ENCODE measurements at places on chromosomes 11 and 22.

- DNase-seq: peak; percentile 23
Observed at GRCh38 chr11:2737866-2738265, 38.1 kb upstream of the KCNQ1OT1 start.

DNA sequence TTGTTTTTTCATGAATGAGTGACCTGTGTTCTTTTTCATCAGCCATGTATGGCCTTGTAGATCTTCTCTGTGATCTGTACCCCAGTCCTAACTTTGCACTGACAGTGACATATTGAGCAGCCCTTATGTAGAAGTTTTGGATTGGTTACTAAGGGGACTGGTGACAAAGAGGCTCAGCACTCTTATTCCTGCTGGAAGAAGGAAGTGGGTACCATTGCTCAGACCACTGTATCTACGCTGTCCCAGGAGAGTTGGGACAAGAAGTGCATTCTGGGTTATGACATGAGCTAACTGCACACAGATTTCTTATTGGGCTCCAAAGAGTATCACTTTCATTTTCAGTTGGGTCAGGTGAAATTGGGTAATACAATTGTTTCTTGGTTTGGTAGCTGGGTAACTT, 107.8 kb upstream of the RASSF10 start:
- peak; percentile 24 for DNase-seq

DNA sequence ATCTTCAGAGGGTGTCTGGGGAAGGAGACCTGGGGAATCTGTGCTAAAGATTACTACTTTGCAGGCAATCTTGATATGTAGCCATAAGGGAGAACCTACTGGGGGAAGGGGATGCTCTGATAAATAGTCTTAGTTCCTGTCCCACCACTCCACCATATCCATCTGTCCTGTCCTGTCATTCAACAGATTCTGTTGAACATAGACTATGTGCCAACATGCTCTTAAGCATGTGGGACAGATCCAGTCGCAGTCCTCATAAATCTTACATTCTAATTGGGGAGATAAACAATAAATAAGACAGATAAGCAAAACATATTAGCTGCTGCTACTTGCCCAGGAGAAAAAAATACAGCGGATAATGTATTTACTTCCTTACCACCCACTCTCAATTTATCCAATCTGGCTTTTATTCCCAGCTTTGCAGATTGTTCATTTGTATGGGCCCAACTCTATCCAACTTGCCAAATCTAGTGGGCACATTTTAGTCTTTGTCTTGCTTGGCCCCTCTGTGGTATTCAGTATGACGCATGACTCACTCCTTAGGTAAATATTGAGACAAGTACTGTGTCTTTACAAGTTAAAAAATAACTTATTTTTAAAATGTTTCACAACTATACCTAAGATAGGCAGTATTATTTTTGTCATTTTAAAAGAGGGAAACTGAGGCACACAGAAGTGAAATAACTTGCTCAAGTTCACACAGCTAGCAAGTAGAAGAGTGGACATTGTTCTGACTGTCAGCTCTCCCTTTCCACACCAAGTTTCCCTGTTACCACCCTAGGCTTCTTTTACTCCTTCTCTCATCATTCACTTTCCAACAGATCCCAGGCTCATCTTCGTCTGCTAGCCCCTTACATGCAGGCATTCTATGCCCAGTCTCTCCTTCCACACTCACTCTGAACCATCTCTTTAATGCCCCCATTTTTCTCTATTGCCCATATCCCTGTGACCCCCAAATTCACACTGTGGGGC, 133.6 kb upstream of the SESN3 start:
- peak; percentile 54 for DNase-seq

DNA sequence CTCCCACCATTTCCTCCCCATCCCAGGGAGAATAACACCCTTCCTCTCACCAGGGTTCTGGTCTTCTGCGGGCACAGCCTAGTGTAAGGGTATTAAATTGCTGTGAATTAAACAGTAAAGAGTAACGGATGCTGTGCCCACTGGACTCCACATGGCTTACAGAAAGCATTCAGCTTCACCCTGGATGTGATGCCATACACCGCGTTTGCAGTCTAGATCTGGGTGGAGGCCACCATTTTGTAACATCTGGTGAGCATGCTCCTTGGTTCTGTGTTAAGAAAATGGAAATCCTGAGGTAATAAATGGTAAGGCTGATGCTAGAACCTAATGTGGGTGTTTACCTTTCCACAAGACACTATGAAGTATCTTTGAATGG, 331.8 kb upstream of the B3GAT1 start:
- DNase-seq: no peak

- no peak for DNase-seq
Observed at GRCh38 chr11:6614446-6614845, 2.4 kb upstream of the TAF10 start.

GRCh38 chr22:46612341-46612903, 7.8 kb upstream of the GRAMD4 start:
- DNase-seq: no peak

DNA sequence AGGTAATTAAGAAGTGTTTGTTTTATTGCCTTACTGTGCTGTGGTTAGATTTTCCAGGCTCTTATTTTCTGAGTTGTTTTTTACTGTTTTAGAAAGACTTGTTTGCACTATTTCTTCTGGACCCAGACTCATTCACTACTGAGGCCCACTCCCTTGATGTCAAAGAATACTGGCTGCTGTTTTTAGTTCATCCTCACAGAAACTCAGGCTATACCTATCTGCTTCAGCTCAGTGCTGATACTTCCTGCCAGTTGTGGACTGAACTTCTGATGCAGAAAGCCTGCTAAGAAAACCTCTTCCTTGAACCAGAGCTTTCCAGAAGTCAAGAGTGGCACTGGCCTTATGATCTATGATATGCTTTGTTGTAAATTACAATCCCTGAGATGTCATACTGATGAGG, 15.9 kb upstream of the PIK3IP1 start:
- DNase-seq: no peak

- DNase-seq: peak; percentile 41
Observed at GRCh38 chr11:134074346-134074745, 5.5 kb downstream of the JAM3 start.

GRCh38 chr22:37244114-37244921, at the start of gene RAC2:
Gene RAC2, minus strand, starts transcription at chr22:37244269. Its CDS starts 121 bp downstream, at chr22:37244148.
- peak; percentile 55 for DNase-seq

- DNase-seq: peak; percentile 23
Observed at GRCh38 chr11:72642884-72643522, 31.2 kb downstream of the PDE2A start.

- DNase-seq: no peak
Observed at GRCh38 chr22:39923696-39924095, 22.8 kb downstream of the GRAP2 start.

GRCh38 chr11:78801161-78801884, 226.7 kb upstream of the NARS2 start:
- DNase-seq: peak; percentile 98

DNA sequence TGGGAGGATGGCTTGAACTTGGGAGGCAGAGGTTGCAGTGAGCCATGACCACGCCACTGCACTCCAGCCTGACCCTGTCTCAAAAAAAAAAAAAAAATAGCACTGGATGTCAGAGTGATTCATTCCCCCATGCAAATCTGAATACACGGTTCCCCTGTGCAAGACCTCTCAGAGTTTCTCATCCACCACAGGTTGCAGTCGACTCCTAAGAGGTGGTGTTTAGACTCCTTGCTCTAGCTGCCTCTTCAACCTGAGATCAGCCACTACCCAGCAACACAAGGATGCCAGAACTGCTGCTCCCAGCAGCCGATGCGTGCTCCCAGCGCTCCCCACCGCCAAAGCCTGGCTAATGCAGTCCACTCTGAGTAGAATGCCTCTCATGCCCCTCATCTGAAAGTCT, 97.5 kb downstream of the PARVA start:
- no peak for DNase-seq

DNA sequence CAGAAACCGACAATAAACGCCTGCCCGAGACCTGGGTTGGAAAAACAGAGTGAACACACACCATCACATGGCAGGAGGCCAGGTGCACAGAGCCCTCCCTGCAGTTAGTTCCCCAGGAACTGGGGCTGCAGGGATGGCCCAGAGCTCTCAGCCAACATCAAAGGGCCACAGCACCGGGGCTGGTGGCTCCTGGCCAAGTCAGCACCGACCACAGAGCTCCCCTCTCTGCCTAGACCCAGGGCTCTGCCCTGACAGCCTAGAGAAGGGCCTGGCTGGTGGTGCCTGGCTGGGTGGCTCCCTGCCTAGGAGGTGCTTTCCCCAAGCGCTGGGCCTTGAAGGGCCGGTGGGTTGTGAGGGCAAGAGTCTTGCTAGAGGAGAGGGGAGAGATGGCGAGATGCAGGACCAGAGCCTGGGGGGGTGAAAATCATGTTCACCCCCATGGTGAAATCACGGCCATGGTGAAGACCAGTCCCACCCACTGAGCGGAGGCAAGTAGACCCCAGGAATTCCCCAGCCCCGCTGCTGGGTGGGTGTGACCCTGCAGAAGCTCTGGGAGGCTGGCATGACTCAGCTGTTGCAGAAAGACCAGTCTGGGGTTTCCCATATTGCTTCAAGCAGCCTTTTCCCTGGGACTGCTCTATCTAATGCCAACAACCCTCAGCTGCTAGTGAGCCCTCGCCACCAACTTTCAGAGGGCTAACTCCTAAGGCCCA, 7.2 kb upstream of the BID start:
- DNase-seq: peak; percentile 80

GRCh38 chr11:134592391-134592990, 180.4 kb upstream of the B3GAT1 start:
- DNase-seq: peak; percentile 1

DNA sequence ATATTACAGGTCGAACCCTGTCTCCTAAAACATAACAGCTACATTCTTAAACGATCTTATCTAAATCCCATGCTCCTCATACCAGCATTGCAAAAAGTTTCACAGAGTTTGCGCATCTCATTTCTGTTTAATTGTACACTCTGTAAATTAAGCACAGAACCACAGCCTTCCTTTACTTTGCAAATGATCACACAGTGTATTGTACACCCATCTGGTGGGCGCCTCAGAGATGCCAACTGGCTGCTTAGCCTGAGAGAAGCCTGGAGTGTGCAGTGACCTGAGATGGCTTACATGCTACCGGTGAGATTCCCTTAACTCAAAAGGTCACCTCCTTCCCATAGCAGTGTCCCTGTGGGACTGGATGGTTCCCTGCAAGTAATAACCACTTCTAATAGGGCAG, 1077.3 kb downstream of the OPCML start:
- DNase-seq: no peak

GRCh38 chr11:117492578-117493251, 165.1 kb downstream of the CEP164 start:
- DNase-seq: no peak

- DNase-seq: peak; percentile 16
Observed at GRCh38 chr11:105838668-105839384, 183.2 kb downstream of the MSANTD4 start.

- peak; percentile 57 for DNase-seq
Observed at GRCh38 chr11:100932474-100933100, 197.0 kb downstream of the PGR start.

GRCh38 chr11:7523416-7524210, 9.8 kb downstream of the PPFIBP2 start:
- DNase-seq: no peak

GRCh38 chr11:69052343-69053168, 3.8 kb downstream of the TPCN2 start:
- DNase-seq: no peak

DNA sequence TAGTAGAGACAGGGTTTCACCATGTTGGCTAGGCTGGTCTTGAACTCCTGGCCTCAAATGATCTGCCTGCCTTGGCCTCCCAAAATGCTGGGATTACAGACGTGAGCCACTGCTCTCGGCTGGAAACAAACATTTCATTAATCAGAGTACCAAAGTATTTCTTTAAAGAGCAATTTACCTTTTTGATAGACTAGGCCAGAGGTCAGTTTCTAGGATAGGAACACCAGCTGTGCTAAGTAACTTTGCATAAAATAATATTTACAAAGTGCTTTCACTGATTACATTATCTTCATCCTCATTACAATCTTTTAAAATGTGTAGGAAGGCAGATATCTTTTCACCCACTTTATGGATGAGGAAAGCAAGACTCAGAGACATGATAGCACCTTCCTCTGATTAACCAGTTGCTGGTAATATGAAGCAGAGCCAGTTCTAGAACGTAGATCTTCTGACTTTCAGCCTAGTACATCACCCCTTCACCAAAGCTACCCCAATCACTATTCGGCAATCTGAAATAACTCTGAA, 355.2 kb downstream of the SOX6 start:
- DNase-seq: no peak

All from fibroblast of mammary gland (primary cell).